Naive thymus-derived CD8-positive, alpha-beta T cell (primary cell): ENCODE measurements at places on chromosomes 4 and X. TPM values are rescaled to one million over a fixed set of nuclear protein-coding genes. Genes with fewer than 3 reads are reported as not detected.

GRCh38 chr4:72326692-72327632, 242.1 kb downstream of the ADAMTS3 start:
- no peak for DNase-seq

GRCh38 chrX:53186351-53186750, 38.7 kb downstream of the KDM5C start:
- no peak for DNase-seq

DNA sequence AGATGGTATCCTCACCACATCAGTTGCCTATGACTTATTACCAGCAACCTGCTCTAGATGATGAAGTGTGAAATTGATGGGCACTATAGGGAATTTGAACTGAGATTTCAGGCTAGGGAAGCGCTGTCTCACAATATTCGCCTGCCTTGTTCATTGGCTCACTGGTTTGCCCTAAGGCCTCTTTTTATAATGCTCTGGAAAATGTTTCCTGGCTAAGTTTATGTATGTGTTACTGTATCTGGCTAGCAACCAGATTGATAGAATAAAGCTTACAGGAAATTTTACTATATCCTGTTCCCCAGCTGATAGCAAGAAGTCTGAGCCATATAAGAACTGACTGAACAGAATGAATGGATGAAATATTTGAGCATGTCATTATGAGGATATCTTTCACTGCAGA, 71.6 kb downstream of the GSTCD start:
- no peak for DNase-seq

DNA sequence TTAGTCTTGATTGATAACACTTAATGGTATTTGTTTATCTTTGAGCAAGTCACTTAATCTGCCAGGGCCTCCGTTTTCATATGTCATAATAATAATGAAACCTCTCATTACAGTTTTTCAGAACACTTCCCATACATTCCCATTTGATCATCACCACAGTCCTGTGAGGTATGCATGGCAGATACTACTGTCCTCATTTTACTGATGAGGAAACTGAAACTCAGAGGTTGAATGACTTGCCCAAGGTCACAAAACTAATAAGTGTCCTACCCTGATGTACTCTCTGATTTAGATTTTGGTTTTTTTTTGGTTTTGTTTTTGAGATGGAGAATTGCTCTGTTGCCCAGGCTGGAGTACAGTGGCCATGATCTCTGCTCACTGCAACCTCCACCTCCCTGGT, 25.7 kb downstream of the ZFX start:
- no peak for DNase-seq

DNA sequence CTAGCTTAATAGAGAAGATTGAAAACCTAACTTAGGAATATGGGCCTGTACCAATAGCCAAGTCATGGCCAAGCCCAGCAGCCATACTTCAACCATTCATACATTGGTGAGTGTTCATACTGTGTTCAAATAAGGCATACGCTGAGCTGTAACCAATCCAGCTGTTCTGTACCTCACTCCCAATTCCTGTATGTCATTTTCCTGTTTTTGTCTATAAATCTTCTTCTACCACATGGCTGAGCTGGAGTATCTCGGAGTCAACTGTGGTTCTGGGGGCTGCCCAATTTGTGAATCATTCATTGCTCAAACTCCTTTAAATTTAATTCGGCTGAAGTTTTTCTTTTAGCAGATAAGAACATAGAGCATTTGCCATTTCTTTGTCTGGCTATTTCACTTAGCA, 195.3 kb upstream of the ANKRD50 start:
- no peak for DNase-seq

- no peak for DNase-seq
Measured at GRCh38 chr4:3337811-3338210, 45.0 kb downstream of the RGS12 start.

DNA sequence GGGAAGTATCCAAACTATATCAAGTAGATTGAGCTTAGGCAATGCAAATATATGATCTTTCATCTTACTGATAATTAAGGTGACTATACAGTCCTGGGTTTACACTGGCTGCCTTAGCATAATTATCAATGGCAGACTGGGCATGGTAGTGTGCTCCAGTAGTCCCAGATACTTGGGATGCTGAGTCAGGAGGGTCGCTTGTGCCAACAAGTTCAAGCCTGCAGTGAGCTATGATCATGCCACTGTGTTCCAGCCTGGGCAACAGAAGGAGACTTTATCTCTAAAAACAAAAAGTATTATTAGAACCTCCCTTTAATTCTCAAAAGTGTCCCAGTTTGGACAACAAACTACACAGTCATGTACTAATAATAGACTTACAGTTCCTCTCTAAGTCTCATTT, 99.4 kb upstream of the RASGEF1B start:
- no peak for DNase-seq

The SHOX gene
- not detected for total RNA-seq

DNA sequence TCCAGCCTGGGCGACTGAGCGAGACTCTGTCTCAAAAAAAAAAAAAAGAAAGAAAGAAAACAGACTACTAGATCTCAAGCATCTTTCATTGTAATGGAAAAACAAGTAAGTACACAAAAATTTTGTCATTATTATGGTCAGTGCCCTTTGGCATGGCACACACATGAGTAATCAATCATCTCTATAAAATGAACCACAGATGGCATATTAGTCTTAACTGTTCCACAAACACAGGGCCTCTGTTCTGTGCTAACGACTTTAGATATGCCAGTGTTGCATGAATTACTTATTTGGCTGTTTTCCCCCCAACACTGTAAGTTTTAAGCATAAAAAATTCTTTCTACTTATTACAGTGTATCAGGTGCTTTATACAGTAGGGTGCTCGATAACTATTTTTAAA, 90.4 kb downstream of the COX7B2 start:
- DNase-seq: no peak

- no peak for DNase-seq
Measured at GRCh38 chr4:4672402-4672801, 130.6 kb upstream of the STX18 start.

GRCh38 chr4:163949976-163950601, 455.6 kb downstream of the TMA16 start:
- no peak for DNase-seq

The AFF2 gene
- 2.0 TPM for total RNA-seq

DNA sequence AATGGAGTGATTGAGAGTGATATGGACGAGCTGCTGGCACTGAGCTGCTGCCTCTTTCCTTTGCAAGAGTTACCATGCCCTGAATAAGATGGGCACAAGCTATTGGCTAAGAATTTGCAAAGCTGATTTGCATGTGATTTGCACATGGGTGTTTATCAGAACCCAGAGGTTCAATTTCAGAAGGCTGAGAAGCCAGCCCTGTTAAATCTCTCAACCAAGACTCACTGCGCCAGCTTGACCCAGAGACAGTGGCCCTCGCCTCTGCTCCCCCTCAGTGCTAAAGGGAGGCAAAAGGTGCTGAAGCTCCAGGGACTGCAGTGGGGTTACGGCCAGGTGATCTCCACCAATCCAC, 701 bp downstream of the ARHGAP4 start:
- DNase-seq: peak; percentile 48
